ENCODE measurements at places on chromosomes 7 and 10. TPM values are rescaled to one million over a fixed set of nuclear protein-coding genes. Genes with fewer than 3 reads are reported as not detected.

CFAP46 gene
- total RNA-seq = 4.4 TPM

GRCh38 chr7:7816084-7816483 is 97.7 kb upstream of the RPA3 start:
- no peak for DNase-seq

- no peak for DNase-seq
Observed at GRCh38 chr7:33961948-33962347, 56.6 kb downstream of the BMPER start.

GRCh38 chr10:57579926-57580325 is 687.8 kb downstream of the IPMK start:
- DNase-seq = no peak

GRCh38 chr10:29588629-29589421 is 45.9 kb downstream of the SVIL start:
- no peak for DNase-seq

GRCh38 chr7:96663871-96664445 is 45.7 kb downstream of the SEM1 start:
- DNase-seq = no peak

FAM25C gene
- total RNA-seq = not detected

CALD1 gene
- total RNA-seq = 71.8 TPM

DNA sequence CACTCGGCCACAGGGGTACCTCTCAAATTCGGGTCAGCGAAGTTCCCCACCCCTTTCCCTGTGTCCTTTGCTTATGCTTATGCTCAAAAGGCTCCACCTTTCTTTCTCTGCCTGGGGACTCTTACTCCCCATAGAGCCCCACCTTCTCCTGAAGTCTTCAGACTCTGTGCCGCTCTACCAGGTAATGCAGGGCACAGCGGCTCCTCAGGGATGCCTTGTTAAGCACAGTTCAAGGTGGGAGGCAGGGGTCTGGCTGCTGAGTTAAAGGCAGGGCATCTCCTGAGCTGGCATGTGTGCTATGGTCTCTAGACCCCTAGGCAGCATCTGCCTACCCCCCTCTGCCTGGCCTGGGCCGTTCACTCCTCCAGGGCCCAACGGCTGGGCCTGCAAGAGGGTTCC is 3.0 kb upstream of the CXCL12 start:
- DNase-seq = no peak

DNA sequence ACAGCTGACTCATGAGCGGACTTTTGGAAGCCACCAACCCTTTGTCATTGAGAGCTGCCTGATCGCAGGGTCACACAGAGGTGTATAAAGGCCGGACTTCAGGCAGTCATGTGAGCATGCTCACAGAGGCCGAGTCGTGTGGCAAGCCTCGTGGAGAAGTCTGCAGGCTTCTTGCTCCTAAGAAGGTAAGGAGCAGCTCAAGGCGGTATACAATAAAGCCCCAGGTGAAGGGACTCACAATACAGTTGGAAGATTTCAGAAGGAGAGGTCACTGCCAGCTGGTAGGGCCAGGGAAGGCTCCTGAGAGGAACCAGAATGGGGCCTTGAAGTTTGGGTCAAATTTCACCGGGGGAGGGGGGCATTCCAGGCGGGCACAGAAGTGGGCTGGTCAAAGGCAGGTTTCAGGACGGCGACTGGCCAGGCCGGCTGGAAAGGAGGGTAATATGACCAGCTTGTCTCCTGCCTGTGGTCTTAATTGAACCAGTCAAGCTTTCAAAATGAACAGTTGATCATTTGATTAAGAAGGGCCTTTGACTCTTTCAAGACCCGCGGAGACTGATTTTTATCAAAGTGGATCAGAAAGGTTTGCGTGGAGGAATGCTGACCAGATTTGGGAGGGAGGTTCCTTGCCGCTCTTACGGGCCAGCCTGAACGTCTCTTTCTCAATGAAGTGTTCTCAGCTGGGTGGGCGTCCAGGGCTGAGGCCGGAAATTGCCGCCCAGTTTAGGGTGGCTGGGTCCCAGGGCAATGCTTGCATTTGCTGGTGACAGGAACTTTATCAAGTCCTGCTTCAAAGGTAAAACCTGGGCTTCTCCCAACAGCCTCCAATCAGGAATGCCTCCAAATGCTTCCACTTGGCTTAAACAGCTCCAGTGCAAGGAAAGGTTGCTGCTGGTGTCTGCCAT is 178.6 kb downstream of the EMX2 start:
- no peak for DNase-seq

RBM33 gene
- total RNA-seq = 74.6 TPM

TBRG4 gene
- total RNA-seq = 109 TPM

GRCh38 chr7:50393076-50393475 is 57.1 kb downstream of the FIGNL1 start:
- DNase-seq = no peak

- DNase-seq = no peak
Observed at GRCh38 chr7:139640681-139641080, 117.2 kb downstream of the CLEC2L start.

- no peak for DNase-seq
Observed at GRCh38 chr10:24299578-24300260, 90.8 kb downstream of the KIAA1217 start.

DNA sequence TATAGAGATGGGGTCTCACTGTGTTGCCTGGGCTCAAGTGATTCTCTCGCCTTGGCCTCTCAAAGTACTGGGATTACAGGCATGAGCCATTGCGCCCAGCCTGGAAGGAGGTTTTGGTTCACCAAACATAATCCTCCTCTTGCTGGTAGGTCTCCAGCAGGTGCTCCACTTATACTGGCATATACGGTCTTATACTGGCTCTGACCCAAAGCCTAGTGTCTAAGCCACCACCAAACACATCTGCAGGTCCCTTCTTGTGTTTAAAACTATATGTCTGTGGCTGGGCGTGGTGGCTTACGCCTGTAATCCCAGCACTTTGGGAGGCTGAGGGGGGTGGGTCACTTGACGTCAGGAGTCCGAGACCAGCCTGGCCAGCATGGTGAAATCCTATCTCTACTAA is 5.4 kb downstream of the MBLAC1 start:
- no peak for DNase-seq

ENO4 gene
- 0.37 TPM for total RNA-seq

GRCh38 chr7:23928418-23928775 is 218.4 kb downstream of the STK31 start:
- DNase-seq = no peak

ZNF679 gene
- not detected for total RNA-seq

- no peak for DNase-seq
Observed at GRCh38 chr7:137934176-137934826, 67.6 kb downstream of the CREB3L2 start.

GRID2IP gene
- total RNA-seq = 0.61 TPM

ADARB2 gene
- 1.8 TPM for total RNA-seq
